Colonic mucosa (tissue), 4 donors: ENCODE measurements at places on chromosomes 4 and X.

- no peak for DNase-seq
Observed at GRCh38 chr4:129046055-129046959, 47.0 kb downstream of the SCLT1 start.

DNA sequence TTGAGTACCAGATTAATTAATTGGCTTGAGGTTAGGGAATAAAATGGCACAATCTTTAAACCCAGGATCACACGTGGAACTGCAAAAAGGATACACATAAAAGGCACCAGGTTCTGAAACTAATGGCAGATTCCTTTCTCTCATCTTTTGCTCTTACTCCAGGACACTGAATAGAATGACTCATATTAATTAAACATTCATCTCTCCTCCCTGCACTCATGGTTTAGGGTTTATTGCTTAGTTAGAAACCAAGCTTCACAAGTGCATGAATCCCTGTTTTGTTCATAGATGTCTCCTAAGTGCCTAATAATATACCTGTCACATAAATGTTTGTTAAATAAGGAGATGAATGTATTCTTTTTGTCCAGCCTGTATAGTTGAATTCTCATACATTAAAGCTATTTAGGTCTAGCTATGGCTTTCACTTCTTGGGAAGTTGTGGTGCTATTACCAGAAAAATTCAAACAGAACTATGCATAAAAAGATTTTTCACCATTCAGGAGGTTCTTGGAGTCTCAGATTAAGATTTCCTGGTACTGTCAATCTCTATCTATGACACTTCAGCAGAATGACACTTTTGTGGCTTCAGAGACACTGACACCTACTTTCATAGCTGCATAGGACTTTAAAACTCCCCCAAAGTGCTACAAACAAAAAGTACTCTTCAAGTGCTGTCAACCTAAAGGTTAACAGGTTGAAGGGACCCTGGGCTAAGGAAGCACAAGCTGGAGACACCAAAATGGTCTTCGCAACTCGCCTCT, 7.4 kb downstream of the CORIN start:
- no peak for DNase-seq

DNA sequence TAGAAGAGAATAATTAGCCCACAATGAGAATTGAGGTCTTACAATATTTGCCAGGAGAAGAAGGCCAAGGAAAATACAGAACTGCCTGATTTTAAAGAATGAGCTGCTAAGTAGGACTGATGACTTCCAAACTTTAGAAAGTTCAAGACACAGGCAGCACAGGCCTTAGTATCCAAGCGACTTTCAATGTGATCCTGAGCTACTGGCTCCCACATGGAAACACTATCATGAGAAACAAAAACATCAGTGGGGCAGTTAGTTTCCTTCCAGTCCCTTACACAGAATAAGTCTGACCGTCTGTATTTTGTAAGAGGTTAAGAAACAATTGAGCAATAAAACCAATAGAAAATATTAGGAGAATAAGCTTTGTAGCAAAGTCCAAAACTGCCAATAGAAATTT, 251.4 kb downstream of the COL25A1 start:
- no peak for DNase-seq

GRCh38 chr4:82585690-82586435, 24.1 kb upstream of the TMEM150C start:
- no peak for DNase-seq

- no peak for DNase-seq
Observed at GRCh38 chrX:71509289-71509688, 23.6 kb upstream of the OGT start.

- DNase-seq = no peak
Observed at GRCh38 chr4:88696630-88697029, 999 bp downstream of the NAP1L5 start.

DNA sequence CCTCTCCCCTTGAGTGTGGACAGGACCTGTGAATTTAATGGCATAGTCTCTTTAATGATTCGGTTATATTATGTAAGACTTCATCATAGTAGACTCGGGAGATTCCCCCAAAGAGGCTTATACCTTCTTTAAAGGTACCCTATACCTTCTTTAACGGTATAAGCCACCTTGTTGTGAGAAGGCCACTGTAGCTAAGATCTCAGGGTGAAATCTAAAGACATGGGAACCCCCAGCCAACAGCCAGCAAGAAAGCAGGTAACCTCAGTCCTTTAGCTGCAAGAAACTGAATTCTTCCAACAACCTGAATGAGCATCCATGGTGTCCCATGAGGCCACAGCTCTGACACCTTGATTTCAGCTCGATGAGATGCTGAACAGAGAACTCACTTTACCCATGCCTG, 931 bp downstream of the DDX60 start:
- DNase-seq = no peak

DNA sequence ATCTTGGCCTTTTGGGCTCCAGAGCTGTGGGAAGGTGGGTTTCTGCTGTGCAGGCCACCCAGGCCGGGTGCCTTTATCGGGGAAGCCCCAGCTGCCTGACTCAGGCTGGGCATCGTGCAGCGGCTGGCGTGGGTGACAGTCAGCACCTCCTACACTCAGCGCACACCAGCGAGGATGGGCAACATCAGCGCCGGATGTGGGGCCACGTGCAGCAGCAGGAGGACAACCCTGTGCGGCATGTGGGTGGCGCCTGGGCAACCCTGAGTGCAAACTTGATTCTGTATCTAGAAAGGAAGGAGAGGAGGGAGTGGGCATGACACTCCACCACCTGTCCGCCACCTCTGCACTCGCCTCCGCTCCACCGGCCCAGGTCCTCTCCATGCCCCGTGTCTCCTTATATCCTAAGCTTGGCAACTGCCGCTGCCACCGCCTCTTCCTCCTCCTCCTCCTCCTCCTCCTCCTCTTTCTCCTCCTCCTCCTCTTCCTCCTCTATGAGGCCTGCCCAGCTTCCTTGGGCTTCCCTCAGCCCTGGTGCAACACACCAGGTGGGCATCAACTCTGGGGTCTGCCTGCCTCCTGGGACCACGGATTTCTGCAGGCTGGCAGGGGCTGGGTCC, 107.4 kb upstream of the AFAP1 start:
- DNase-seq = no peak

GRCh38 chr4:4735136-4735750, 124.2 kb upstream of the MSX1 start:
- no peak for DNase-seq

GRCh38 chr4:111924696-111925095, 220.6 kb upstream of the FAM241A start:
- no peak for DNase-seq

- DNase-seq = no peak
Observed at GRCh38 chr4:156875055-156875454, 96.5 kb downstream of the PDGFC start.
